Stimulated activated CD8-positive, alpha-beta memory T cell treated with anti-CD3 and anti-CD28 coated beads, Interleukin-4, amount 100 ng/mL, for 48 hours (primary cell): ENCODE measurements at places on chromosomes 2 and 18.
A peak's percentile ranks its signal among the peaks of the same experiment; 100 is the strongest.

- DNase-seq, result no peak
Observed at GRCh38 chr2:138276339-138276738, 225.2 kb upstream of the SPOPL start.

DNA sequence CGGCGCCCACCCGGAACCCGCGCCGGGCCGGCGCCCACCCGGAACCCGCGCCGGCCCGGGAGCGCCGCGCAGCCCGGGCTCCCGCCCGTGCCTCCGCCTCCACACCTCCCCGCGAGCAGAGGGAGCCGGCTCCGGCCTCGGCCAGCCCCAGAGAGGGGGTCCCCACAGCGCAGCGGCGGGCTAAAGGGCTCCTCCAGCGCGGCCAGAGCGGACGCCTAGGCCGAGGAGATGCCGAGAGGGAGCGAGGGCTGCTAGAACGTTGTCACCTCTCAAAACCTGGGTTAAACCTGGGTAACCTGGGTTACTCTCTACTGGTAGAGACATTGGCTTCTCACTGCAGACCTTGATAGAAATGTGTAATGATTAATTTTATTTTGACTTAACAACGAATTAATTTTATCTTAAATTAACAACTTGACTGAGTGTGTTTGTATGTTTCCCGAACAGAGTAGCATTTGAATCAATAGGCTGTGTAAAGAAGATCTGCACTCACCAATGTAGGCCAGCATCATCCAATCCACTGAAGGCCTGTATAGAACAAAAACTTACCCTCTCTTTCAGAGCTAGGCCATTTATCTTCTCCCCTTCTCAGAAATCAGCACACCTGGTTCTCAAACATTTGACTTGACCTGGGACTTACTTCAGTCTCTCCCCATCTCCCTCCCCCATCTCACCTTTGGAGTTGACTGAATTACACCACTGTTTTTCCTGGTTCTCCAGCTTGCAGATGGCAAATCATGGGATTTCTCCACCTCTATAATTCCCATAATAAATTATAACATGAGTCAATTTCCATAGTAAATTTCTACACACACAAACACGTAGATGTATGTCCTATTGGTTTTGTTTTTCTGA lies 242.7 kb downstream of the ASXL3 start:
- DNase-seq, result no peak

- DNase-seq, result peak; percentile 68
Observed at GRCh38 chr2:112636605-112637288, 9.0 kb upstream of the SLC20A1 start.

- no peak for DNase-seq
Observed at GRCh38 chr2:47644351-47644750, 138.6 kb upstream of the MSH6 start.

GRCh38 chr2:23630961-23631360 lies 246.0 kb downstream of the KLHL29 start:
- no peak for DNase-seq
